ENCODE measurements at places on chromosomes 1 and 21. TPM values are rescaled to one million over a fixed set of nuclear protein-coding genes. Genes with fewer than 3 reads are reported as not detected.
A peak's percentile ranks its signal among the peaks of the same experiment; 100 is the strongest.

DNA sequence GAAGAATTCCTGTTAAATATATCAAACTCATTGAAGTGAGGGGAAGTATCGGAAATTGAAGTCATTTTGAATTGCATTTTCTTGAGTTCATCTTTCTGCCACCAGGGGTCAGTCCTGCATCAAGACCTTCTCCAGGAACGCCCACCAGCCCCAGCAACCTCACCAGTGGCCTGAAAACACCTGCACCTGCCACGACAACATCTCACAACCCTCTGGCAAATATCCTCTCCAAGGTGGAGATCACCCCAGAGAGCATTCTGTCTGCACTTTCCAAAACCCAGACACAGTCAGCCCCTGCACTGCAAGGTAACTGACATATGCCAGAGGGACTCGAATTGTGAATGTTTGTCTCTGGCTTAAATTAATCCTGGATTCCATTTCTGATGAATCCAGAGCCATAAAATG lies 22.8 kb upstream of the TARS2 start:
- DNase-seq, result peak; percentile 67

DNA sequence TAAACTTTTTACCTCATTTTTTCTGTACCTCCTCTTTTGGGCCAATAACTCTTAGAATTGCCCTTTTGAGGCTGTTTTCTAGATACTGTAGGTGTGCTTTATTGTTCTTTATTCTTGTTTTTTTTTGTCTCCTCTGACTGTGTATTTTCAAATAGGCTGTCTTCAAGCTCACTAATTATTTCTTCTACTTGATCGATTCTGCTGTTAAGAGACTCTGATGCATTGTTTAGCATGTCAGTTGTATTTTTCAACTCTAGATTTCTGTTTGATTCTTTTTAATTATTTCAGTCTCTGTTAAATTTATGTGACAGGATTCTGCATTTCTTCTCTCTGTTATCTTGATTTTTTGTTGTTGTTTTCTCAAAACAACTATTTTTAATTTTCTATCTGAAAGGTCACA lies 130.3 kb downstream of the PHTF1 start:
- DNase-seq, result no peak

The TMCO1 gene
- total RNA-seq, result 52.5 TPM

The OLFML3 gene
- total RNA-seq, result 91.1 TPM

- DNase-seq, result no peak
Measured at GRCh38 chr1:24735509-24736375, 9.5 kb upstream of the CLIC4 start.

DNA sequence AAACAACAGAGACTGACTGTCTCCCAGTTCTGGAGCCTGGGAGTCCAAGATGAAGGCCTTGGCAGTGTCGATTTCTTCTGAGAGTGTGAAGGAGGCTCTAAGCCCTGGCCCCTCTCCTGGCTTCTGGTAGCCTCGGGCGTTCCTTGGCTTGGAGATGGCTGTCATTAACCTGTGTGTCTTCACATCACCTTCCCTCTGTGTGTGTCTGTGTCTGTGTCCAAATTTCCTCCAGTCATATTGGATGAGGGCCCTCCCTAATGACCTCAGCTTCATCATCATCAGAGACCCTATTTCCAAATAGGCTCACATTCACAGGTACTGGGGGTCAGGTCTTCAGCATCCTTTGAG lies 138.3 kb downstream of the TOMM20 start:
- DNase-seq, result no peak

DNA sequence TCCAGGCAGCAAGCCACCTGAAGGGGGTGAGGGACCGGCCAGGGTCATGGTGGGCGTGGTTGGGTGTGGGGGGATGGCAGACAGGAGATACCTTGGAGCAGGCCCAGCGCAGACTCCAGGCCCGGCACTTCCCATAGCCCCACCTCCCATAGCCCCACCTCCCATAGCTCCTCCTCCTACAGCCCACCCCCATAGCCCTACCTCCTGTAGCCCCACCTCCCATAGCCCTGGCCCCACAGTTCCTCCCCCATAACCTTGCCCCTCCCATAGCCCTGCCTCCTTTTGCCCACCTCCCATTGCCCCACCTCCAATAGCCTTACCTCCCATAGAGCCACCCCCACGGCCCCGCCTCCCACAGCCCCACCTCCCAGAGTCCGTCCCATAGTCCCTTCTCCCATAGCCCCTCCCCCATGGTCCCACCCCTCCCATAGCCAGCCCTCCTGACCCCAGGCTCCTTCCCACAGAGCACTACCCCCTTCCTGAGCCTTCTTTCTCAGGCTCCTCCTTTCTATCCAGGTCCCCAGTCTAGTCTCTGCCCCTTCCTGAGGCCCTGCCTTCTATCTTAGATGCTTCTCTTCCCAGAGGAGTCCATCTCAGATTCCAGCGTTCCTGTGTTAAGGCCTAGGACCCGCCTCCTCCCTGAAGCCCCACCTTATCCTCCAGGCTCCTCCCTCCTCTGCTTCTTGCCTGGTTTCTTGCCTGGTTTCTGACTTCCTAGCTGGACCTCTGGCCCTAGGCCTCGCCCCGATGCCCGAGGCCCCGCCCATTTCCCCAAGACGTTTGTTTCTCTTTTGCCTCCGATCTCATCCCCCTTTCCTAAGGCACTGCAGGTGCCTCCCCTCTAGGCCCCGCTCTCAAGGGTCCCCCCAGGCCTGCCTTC lies 46.8 kb downstream of the PTPRU start:
- DNase-seq, result peak; percentile 98

- no peak for DNase-seq
Measured at GRCh38 chr1:172108161-172108893, 267.0 kb downstream of the DNM3 start.
